NCI-H460 (cell line): ENCODE measurements at places on chromosomes 12 and 14.
A peak's percentile ranks its signal among the peaks of the same experiment; 100 is the strongest.

DNA sequence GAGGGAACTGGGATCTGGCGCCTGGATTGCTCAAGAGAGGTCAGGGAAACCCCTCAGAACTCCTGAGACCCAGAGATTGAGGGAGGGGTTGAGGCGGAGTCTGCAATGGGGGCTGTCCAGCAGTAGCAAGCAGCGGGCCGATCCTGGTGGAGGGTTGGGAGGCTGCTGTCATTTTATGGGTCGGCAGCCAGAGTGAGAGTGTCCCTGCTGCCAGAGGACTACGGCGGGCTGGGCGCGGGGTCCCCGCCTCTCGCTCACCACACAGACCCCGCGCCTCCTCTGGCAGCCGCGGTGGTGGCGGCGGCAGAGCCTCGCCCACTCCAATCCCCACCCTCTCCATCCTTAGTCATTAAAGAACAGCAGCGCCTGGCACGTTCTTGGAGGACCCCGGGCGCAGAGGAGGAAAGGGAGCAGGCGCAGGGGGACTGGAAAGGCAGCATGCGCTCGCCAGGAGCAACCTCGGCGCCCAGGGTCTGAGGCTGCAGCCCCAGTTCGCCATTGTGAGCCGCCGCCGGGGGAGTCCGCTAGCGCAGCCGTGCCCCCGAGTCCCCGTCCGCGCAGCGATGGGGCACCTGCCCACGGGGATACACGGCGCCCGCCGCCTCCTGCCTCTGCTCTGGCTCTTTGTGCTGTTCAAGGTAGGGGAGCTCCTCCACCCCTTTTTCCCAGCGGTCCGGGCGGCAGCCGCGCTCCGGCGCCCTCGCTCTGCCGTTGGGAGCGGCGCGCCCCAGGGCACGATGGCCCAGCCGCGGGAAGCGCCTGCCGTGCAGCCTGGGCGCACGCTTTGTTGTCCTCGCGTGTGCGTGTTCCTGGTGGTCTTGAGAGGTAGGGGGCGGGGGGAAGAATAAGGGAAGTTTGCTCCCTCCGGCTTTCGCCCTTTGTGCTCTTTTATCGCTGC is at the start of gene PTPRO:
Gene PTPRO (plus strand): TSS at position 345 of the 898 bp plus-strand sequence.
- no peak for DNase-seq

GRCh38 chr12:51726161-51726560 is 122.4 kb downstream of the FIGNL2 start:
- DNase-seq = no peak

DNA sequence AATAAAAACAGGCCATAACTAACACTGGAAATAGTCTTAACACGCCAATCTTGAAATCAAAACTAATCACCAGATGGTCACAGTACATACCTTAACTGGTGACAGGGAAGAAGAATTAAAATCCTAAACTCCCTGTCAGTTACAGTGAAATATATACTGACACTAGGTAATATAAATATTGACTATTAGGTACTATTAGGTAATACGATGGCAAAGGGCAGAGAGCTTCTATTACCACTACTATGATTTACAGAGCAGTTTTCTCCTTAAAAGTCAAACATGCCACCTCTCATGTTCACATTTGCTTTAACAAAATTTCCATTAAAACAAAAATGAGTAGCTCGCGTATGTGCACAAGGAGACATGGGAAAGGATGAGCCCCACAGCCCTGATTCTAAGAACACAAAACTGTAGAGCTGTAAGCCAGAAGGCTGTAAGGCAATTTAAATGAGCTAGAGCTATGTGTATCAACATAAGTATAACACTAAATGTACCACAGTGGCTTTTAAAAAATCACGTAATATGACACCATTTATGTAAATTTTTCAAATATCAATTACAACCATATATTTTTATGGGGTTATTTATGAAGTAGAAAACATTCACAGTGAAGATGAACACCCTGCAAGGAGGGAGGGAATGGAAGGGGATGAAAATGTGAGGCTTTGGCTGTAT is 19.1 kb downstream of the SETD3 start:
- no peak for DNase-seq

GRCh38 chr14:75297411-75298040 is 18.9 kb downstream of the FOS start:
- DNase-seq = no peak

DNA sequence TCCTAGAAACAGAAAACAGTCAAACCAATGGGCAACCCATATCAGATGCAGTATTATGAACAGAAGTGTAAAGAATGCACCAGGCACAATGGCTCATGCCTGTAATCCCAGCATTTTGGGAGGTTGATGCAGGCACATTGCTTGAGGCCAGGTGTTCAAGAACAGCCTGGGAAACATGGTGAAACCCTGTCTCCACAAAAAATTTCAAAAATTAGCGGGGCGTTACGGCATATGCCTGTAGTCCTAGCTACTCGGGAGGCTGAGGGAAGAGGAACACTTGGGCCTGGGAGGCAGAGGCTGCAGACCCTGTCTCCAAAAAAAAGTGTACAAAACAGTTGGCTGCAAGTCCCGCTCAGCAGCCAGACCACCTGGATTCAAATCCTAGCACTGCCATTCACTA is 4.9 kb downstream of the PXN start:
- no peak for DNase-seq

GRCh38 chr12:68374307-68374982 is 42.3 kb upstream of the MDM1 start:
- DNase-seq = no peak

GRCh38 chr12:27498149-27498548 is 25.9 kb upstream of the PPFIBP1 start:
- no peak for DNase-seq

GRCh38 chr12:64560396-64561301 is 49.6 kb upstream of the RASSF3 start:
- peak; percentile 55 for DNase-seq

DNA sequence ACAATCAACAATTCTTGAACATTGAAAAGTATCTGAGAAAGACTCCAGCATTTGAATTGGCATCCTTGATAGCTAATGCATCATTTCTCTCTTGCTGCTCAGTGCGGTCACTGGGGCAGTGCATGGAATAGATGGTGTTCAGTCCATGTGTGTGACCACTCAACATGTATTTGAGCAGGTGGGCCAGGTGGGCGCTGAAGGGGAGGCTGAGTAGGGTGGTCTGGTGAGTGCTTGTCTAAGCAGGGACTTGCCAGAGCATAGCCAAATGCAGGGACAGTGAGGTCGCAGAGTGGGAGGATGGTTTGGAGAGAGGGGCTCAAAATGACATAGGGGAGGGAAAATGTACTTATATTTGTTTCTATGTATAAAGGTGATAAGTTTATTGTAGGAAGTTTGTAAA is 409.0 kb downstream of the TMEM121 start:
- DNase-seq = no peak

GRCh38 chr14:100772607-100773165 is 46.0 kb downstream of the DLK1 start:
- DNase-seq = no peak

DNA sequence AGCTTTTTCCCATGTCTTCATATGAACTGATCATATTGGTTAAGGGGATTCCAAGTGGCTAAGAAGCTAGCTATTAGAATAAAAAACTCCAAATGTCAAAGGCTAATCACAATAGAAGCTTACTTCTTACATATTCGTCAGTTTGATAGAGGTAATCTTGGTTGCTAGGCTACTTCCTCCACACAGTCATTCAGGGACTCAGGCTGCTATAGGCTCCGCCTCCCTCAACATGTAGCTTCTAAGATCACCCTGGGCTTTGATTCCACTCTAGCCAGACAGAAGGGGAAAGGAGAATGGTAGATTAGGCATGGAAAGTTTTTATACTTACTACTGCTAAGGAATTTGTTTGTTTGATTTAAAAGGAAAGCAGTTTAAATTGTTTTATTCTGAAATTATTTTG is 207.9 kb downstream of the EFCAB11 start:
- DNase-seq = no peak

DNA sequence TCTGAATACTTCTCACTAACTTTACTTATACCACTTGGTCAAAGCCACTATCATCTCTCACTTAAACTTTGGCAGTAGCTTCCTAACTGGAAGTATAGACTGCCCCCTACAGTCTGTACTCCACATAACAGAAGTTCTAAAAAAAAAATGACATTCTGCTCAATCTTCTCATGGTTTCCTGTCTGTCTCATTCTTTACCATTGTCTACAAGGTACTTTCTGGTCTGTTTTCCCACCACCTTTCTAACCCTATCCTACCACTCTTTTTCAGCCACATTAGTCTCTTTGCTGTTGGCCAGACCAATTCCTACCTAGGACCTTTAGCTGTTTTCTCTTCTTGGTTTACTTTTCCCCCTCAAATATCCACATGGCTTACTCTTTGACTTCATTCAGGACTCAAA is 14.7 kb downstream of the CPSF6 start:
- DNase-seq = peak; percentile 59

- DNase-seq = no peak
These were observed 2.3 kb downstream of the VWF start for GRCh38 chr12:6122201-6122600.

DNA sequence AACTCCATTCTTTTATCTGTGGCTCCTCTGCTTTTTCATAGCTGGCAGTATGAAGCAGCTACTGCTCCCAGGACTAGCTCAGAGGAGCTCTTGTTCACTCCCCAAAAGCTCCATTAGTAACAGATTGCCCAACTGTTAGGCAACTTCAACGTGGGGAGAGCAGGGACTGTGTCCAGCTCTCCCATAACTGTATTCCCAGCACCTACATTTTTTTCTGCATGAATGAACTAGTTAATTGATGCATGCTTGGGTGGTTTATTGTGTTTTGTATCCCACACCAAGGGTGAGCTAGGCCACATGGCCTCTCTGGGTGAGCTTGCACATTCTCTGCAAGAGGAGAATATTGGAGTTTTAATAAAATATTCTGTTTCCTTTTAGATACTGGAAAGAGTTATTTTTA is 15.2 kb downstream of the STON2 start:
- DNase-seq = no peak

GRCh38 chr14:74841230-74842207 is 34.4 kb downstream of the PROX2 start:
- DNase-seq = no peak

DNA sequence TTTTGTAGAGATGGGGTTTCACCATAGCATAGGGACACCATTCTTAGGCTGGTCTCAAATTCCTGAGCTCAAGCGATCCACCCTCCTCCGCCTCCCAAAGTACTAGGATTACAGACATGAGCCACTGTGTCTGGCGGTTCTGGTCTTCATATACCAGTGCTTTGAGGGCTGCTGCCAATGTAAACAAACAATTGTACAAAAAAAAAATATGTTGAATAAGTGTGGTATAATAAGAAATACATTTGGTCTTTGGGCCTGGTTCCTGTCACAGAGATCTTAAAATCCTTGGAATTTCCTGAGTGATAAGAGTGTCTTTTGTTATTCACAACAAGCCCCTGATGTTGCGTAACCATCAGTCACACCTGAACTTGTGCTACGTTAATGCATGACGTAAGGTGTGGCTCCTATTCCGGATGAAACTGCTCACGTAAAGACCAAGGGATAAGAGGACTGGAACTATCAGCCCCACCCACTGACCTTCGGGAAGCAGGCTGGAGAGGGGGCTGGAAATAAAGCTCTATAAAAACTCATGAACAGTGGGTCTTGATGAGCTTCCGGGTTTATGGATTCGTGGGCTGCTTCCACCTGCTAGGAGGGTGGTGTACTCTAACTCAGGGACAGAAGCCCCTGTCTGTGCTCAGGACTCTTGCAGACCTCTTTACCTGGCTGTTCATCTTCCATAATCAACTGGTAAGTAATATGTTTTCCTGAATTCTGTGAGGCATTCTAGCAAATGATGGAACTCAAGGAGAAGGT is 16.5 kb upstream of the RIMKLB start:
- DNase-seq = peak; percentile 27

DNA sequence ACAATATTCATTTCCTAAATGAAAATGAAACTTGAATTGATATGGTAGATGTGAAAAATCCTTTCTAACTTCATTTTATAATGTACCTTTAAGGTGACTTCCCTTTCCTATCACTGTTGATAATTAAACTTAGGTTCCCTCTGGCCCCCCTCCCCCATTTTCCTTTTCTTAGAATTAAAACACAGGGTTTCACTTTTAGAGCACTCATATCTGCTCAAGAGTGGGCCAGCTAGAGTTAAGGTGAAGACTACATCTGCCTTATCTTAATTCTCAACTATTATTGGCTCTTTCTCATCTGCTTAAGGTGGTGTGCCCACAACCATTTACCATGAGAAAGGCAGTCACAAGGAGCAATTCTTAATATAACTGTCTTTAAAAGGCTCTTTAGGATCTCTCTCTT is 49.7 kb downstream of the LIN52 start:
- no peak for DNase-seq

DNA sequence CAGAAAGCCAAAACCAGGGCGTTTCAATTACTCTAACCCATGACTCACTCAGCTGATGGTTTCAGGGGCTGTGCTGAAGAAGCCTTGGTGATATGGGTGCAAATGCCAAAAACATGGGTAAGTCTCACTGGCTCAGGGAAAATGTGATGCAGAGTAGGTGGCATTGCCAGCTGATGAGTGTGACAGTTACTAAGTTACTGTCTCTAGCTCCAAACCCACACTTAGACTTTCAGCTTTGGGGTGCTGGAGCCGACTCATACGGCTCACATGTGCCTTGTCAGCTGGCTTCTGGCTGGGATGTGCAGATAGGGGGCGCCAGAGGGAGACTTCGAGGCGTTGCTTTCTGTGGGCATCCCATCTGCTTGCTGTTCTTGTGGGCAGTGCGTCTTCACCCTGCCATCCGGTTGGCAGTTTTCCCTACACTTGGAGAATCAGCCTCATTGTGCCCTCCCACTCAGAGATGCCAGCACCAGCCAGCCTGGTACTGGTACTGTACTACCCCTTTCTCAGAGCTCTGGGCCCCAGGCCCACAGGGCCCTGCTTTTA is 11.1 kb upstream of the KRT7 start:
- DNase-seq = no peak

GRCh38 chr12:107632246-107632645 is 53.4 kb upstream of the PWP1 start:
- no peak for DNase-seq

DNA sequence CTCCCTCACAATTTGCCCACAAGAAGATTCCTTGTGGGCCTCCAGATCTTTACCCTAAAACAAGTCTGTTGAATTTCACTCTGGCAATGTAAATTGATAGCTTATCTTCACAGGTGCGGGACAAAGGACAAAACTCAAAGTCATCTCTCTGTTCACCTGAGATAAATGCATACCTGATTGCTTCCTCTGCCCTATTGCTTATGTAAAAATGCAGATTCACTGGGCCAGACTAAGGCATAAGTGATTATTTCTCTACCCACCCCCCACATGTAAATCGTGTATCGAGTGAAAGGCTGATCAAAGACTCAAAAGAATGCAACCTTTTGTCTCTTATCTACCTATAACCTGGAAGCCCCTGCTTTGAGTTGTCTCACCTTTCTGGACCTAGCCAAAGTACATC is 316.8 kb downstream of the SSPN start:
- DNase-seq = no peak

DNA sequence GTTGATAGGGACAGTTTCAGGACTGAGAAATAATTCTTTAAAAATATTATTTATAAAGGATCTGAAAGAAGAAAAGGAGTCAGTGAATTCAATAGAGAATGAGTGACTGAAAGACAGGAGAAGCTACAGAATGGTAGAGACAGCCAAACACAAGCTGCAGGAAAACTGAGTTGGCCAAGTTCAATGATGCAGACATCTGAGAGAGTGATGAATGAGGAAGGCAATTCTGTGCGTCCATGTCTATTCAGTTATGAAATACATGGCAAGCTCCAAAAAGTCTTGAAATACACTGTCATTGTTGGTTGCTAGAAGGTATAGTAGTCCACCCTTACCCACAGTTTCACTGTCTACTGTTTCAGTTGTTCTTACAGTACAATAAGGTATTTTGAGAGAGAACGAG is 6.8 kb downstream of the LRRC74A start:
- DNase-seq = no peak
